ENCODE measurements at places on chromosomes 2 and 18.

DNA sequence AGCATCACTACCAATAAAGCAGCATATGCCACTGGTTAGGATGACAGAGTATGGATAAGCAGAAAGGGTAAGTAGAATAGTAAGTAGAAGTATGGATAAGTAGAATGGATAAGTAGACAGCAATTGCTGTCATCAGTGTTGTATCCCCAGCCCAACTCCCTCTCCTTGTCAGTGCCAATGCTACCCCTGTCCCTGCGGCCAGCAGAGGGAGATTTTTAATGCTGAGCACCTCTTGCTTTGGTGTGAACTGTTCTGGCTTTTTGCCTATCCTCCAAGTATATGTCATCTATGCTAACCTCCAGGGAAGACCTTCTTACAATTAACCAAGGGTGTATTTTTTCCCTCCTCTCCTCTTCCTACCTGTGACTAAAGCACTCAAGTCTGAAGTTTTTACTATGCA, 136.7 kb upstream of the SPHKAP start:
- no peak for DNase-seq

DNA sequence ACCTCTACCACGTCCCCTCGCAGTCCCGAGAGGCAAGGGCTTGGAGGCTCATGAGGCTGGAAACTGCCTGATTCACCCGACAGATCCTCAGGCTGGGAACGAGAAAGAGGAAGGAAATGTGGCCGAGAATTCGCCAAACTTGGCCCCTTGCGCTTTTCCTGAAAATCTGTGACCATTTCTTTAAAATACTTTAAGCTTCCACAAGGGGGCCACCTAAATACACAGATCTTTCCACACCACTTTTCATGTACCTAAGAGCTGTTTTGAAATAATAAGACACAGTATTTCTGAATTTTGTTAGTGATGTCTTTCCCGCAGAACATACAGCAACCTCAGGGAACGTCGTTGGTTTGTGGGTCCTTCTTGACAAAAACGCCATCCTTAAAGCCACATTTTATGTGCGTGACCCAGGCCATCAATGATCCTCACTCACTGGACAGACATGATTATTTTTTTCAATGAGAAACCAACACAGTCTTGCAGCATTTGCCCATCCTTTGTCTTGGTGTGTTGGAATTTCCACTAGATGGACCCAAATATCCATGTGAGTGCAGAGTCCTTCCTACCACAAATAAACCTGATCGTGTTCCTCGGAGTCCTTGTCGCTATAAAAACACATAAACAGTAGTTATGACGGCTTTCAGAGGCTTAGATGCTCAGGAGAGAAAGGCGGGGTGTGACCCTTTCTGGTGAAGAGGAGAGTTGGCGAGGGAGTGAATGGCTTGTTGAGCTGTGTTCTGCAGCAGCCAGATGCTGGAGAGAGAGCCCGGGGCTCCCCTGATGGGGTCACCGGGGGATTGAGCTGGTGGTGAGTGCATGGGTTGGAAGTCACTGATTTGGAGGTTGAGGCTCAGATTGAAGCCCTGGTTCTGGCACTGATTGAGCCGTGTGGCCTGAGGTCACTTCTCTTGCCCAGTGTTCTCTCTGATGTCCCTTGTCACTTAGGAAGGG, 25.0 kb downstream of the DCDC2C start:
- no peak for DNase-seq

GRCh38 chr2:145724311-145724898, 1204.5 kb upstream of the ZEB2 start:
- no peak for DNase-seq

GRCh38 chr2:60046529-60046928, 506.9 kb downstream of the BCL11A start:
- no peak for DNase-seq

GRCh38 chr18:60556326-60556725, 183.8 kb upstream of the MC4R start:
- DNase-seq, result no peak

DNA sequence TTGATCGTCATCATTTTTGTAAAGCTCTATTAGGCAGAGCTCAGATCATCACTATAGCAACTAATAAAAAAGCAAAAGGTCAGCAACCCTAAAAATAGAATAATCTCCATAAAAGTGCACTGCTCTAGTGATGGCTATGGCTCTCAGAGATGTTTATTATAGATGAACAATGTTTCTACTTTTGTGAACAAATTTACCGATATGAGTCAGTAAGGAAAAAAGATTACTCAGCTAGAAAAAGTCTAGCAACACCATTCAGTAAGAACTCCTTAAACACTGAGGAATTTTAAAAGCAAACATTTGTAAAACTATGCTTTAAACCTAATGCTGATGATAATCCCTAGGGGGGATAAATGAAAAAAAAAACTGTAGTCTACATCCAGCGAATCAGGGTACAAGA, 69.6 kb downstream of the ACVR1C start:
- DNase-seq, result no peak

- no peak for DNase-seq
These were observed 141.1 kb downstream of the IRS1 start for GRCh38 chr2:226658555-226658954.

- no peak for DNase-seq
These were observed 42.3 kb downstream of the AAK1 start for GRCh38 chr2:69601179-69601612.

Data from NCI-H510A (cell line).